ENCODE measurements at places on chromosomes 2 and 18. TPM values are rescaled to one million over a fixed set of nuclear protein-coding genes. Genes with fewer than 3 reads are reported as not detected.

DNA sequence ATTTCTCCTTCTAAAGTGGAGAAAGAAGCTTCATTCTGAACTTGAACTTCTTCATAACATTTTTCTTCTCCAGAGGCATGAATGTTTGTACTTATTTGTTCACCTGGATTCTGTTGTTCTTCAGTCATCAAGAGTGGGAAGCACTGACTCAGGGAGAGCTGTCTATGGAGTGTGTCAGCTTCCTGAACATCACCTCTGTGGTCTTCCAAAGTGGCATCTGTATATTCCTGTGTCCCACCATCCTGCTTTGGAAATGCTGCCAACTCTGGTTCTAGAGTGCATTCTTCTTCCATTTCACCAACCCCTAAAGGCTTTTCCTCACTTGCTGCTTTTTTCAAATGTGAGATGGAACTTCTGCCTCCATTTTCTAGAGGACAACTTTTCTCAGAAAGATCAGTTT is 59.5 kb downstream of the TTN start:
- no peak for DNase-seq
- peaks cover 8% of the 10 kb centered on the region for H3K36me3 ChIP-seq
- peaks cover 2% of the 10 kb centered on the region for H3K27me3 ChIP-seq
- no peak overlapping the region for H3K27ac ChIP-seq

DNA sequence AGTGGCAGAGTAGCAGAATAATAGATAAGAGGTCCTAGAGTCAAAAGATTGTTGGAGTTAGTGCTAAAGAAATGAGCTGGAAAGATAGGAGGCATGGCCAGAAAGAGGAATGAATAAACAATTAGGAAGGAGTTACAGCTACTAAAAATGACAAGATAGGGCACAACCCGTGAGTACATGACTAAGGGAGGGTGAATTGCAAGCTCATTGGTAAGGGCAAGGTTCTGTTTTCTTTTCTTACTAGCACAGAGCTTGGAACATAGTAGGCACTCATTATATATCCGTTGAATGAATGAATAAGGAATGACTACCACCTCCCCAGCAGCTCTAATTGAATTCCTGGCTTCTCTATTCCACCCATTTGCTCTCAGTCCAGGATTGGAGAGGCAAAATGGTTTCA is 5.7 kb upstream of the MARCO start:
- no peaks in the 10 kb centered on the region for H3K4me1 ChIP-seq
- no peak overlapping the region for H3K27ac ChIP-seq
- no peaks in the 10 kb centered on the region for H3K36me3 ChIP-seq
- no peak overlapping the region for H3K4me3 ChIP-seq

GRCh38 chr2:187529977-187530721 is 24.1 kb downstream of the TFPI start:
- no peak overlapping the region for H3K4me3 ChIP-seq
- DNase-seq = no peak
- H3K36me3 ChIP-seq = no peaks in the 10 kb centered on the region

GRCh38 chr2:204250692-204251091 is 294.6 kb upstream of the PARD3B start:
- peaks cover 22% of the 10 kb centered on the region for H3K27me3 ChIP-seq
- H3K27ac ChIP-seq = no peak overlapping the region
- DNase-seq = no peak

- H3K27me3 ChIP-seq = no peaks in the 10 kb centered on the region
- H3K36me3 ChIP-seq = no peaks in the 10 kb centered on the region
- no peak overlapping the region for H3K27ac ChIP-seq
- no peak overlapping the region for H3K4me3 ChIP-seq
- DNase-seq = no peak
- no peaks in the 10 kb centered on the region for H3K4me1 ChIP-seq
These were observed 425.1 kb downstream of the RND3 start for GRCh38 chr2:150062416-150062815.

- peaks cover 39% of the 10 kb centered on the region for H3K4me1 ChIP-seq
- H3K27ac ChIP-seq = peak overlapping the region; percentile 67
- no peaks in the 10 kb centered on the region for H3K36me3 ChIP-seq
- no peaks in the 10 kb centered on the region for H3K27me3 ChIP-seq
- no peak for DNase-seq
- H3K4me3 ChIP-seq = no peak overlapping the region
These were observed 4.0 kb upstream of the MREG start for GRCh38 chr2:216017365-216017764.

The CELF4 gene
- not detected for total RNA-seq

The TTR gene
- not detected for total RNA-seq

GRCh38 chr2:68172990-68173700 is 15.5 kb downstream of the PNO1 start:
- no peaks in the 10 kb centered on the region for H3K27me3 ChIP-seq
- no peak overlapping the region for H3K4me3 ChIP-seq
- DNase-seq = no peak
- H3K4me1 ChIP-seq = peaks cover 2% of the 10 kb centered on the region

DNA sequence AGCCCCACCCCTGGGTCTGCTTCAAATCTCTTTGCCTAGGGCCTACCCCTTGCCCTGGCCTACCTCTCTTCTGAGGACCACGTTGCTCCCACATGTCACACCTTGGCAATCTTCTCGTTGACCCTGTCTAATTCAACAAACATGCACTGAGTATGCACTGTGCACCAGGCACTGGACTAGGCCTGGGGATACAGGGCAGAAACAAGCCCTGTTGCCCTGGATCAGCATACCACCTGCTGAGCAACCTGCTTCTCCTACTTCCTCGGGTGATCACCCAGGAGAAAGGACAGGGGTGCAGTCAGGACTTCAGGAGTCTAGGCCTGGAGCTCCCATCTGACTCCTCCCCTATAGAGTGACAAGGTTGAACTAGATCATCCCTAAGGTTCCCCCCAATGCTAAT is 9.7 kb downstream of the WNT10A start:
- peaks cover 45% of the 10 kb centered on the region for H3K27me3 ChIP-seq
- no peaks in the 10 kb centered on the region for H3K36me3 ChIP-seq
- DNase-seq = no peak
- peaks cover 31% of the 10 kb centered on the region for H3K4me1 ChIP-seq
- H3K27ac ChIP-seq = no peak overlapping the region

The GRHL1 gene
- 1.4 TPM for total RNA-seq

The NBAS gene
- 37.2 TPM for total RNA-seq

DNA sequence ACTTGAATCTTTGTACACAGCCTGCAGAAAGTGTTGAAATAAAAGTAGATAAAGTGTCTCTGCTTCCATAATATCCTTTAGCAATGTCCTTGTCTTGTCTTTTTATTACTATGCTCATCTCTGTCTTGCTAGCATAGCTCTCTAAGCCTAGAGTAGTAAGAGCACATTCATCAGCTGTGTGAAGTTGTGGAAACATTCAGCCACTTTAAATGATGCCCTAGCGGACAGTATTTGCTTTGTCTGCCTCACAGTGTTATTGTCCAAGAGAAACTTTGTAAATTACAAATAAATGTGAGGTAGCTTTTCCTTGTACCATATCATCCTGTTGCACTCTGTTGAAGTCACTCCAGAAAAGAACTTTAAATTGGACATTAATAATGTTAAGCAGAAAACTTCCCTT is 60.3 kb upstream of the TTC21B start:
- H3K27me3 ChIP-seq = no peaks in the 10 kb centered on the region
- no peak for DNase-seq
- H3K36me3 ChIP-seq = no peaks in the 10 kb centered on the region
- no peak overlapping the region for H3K27ac ChIP-seq
- H3K4me1 ChIP-seq = no peaks in the 10 kb centered on the region

- H3K27ac ChIP-seq = no peak overlapping the region
- H3K4me3 ChIP-seq = no peak overlapping the region
- no peak for DNase-seq
- no peaks in the 10 kb centered on the region for H3K4me1 ChIP-seq
These were observed 74.6 kb downstream of the ASB1 start for GRCh38 chr2:238501311-238501710.

The FIGN gene
- not detected for total RNA-seq

- no peak overlapping the region for H3K4me3 ChIP-seq
- no peak overlapping the region for H3K27ac ChIP-seq
- no peak for DNase-seq
- H3K36me3 ChIP-seq = no peaks in the 10 kb centered on the region
- peaks cover 13% of the 10 kb centered on the region for H3K27me3 ChIP-seq
- H3K4me1 ChIP-seq = no peaks in the 10 kb centered on the region
These were observed 18.8 kb upstream of the FN1 start for GRCh38 chr2:215454519-215455246.

GRCh38 chr2:20050104-20050645 is 1.3 kb downstream of the LAPTM4A start:
- peaks cover 5% of the 10 kb centered on the region for H3K27me3 ChIP-seq
- no peak overlapping the region for H3K27ac ChIP-seq
- DNase-seq = no peak
- H3K4me1 ChIP-seq = peaks cover 23% of the 10 kb centered on the region
- H3K4me3 ChIP-seq = no peak overlapping the region

GRCh38 chr2:178247250-178247649 is 52.9 kb downstream of the OSBPL6 start:
- DNase-seq = no peak
- H3K27me3 ChIP-seq = peaks cover 9% of the 10 kb centered on the region
- H3K4me3 ChIP-seq = no peak overlapping the region
- H3K36me3 ChIP-seq = no peaks in the 10 kb centered on the region
- no peaks in the 10 kb centered on the region for H3K4me1 ChIP-seq

The CPS1 gene
- 1.4 TPM for total RNA-seq

GRCh38 chr2:146392186-146392585 is 1452.6 kb upstream of the ACVR2A start:
- H3K4me3 ChIP-seq = no peak overlapping the region
- no peaks in the 10 kb centered on the region for H3K36me3 ChIP-seq
- DNase-seq = no peak
- no peaks in the 10 kb centered on the region for H3K4me1 ChIP-seq
- H3K27ac ChIP-seq = no peak overlapping the region
- no peaks in the 10 kb centered on the region for H3K27me3 ChIP-seq

DNA sequence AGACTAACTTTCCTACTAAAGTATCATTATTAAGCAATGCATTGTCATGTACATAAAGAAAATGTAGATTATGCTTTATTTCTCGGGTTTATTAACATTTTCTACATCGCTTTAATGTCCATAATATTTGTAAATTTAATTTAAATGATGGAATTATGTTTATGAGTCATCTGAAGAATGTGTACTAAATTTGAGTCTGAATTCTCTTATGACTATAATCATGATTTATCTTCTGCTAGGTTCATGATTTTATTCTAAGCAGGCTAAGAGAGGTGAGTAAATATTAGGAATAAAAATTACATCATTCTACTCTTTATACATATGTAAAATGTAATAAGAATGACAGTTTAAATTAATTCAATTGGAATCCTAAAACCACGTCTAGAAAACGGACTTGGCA is 206.3 kb upstream of the NOL4 start:
- H3K4me3 ChIP-seq = no peak overlapping the region
- no peaks in the 10 kb centered on the region for H3K27me3 ChIP-seq
- H3K4me1 ChIP-seq = no peaks in the 10 kb centered on the region
- DNase-seq = no peak
- H3K36me3 ChIP-seq = no peaks in the 10 kb centered on the region

DNA sequence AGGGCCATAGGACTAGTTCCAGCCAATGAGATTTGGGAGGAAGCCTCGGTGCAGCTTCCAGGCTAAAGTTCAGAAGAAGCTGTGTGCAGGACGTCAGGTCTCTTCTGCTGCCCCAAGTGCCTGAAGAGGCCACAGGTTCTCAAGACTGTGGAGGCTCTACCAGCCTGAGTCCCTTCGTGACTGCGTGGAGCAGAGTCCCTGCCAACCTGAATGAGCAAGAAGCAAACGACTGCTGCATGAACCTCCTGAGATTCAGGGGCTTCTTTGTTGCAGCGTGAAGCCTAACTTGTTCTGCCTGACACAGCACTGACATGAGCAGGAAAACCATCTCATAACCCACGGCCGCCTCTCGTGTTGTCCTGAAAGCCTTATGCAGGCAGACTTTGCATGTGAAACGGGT is 39.7 kb downstream of the TWIST2 start:
- H3K27me3 ChIP-seq = no peaks in the 10 kb centered on the region
- H3K4me1 ChIP-seq = no peaks in the 10 kb centered on the region
- no peaks in the 10 kb centered on the region for H3K36me3 ChIP-seq
- DNase-seq = no peak
- no peak overlapping the region for H3K4me3 ChIP-seq

- H3K27me3 ChIP-seq = no peaks in the 10 kb centered on the region
- H3K27ac ChIP-seq = no peak overlapping the region
- no peaks in the 10 kb centered on the region for H3K36me3 ChIP-seq
- H3K4me3 ChIP-seq = no peak overlapping the region
These were observed 62.8 kb downstream of the DCC start for GRCh38 chr18:52402814-52403213.

DNA sequence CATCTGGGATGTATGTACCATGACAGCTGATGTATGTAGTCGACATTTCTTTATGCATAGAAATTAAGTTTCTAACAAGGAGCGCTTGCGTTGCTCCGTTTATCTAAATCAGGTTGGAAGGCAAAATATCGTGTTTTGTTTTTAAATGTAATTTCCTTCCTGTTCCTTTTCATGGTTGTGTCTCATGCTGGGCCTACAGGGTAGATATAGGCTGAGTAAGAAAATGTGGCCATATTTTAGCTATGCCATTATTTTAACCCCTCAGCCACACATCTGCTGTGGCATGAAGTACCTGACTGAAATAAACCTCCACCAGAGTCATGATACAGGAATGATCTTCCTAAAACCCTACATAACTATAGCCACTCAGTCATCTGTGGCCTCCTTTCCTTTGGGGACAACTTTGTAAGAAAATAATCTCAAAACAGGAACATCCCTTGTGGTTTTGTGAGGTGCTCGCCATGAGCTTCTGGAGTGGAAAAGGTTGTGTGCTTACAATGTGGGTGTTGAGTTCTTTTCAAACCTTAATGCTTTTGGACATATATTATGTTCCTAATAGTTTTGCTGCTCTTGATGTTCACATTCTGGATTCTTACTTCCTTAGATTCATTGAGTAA is 214.3 kb downstream of the FAM210A start:
- DNase-seq = no peak
- H3K4me3 ChIP-seq = no peak overlapping the region
- peaks cover 31% of the 10 kb centered on the region for H3K36me3 ChIP-seq
- H3K27ac ChIP-seq = no peak overlapping the region

The SERPINB3 gene
- not detected for total RNA-seq

- no peaks in the 10 kb centered on the region for H3K27me3 ChIP-seq
- H3K4me1 ChIP-seq = peaks cover 39% of the 10 kb centered on the region
- H3K27ac ChIP-seq = peak overlapping the region; percentile 68
- H3K4me3 ChIP-seq = peak overlapping the region; percentile 38
- H3K36me3 ChIP-seq = peaks cover 32% of the 10 kb centered on the region
- no peak for DNase-seq
These were observed 38.2 kb downstream of the ACVR1 start for GRCh38 chr2:157837851-157838441.

DNA sequence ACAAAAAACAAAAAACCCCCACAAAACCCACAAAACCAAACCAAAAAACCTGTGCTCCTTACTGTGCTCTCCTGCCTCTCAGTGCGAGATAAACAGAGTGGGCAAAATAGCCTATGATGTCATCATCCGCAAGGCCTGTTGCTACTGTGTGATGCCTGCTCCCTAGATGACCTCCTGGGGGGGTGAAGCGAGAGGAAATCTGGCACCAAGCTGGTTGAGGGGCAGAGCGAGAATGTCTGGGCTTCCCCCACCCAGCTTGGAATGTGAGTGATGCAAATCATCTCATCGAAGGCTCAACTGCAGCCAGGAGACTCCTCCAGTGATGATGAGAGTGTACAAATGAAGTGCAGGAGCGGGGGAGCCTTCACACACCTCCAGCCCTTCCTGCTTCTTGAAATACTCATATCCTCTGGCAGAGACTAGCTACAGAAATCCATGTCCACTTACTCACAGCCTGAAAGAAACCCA is 57.7 kb upstream of the MAP4K3 start:
- no peak overlapping the region for H3K4me3 ChIP-seq
- H3K4me1 ChIP-seq = peaks cover 55% of the 10 kb centered on the region
- H3K36me3 ChIP-seq = peaks cover 2% of the 10 kb centered on the region
- H3K27me3 ChIP-seq = peaks cover 8% of the 10 kb centered on the region
- DNase-seq = no peak
